ENCODE measurements at places on chromosomes 4 and X.

DNA sequence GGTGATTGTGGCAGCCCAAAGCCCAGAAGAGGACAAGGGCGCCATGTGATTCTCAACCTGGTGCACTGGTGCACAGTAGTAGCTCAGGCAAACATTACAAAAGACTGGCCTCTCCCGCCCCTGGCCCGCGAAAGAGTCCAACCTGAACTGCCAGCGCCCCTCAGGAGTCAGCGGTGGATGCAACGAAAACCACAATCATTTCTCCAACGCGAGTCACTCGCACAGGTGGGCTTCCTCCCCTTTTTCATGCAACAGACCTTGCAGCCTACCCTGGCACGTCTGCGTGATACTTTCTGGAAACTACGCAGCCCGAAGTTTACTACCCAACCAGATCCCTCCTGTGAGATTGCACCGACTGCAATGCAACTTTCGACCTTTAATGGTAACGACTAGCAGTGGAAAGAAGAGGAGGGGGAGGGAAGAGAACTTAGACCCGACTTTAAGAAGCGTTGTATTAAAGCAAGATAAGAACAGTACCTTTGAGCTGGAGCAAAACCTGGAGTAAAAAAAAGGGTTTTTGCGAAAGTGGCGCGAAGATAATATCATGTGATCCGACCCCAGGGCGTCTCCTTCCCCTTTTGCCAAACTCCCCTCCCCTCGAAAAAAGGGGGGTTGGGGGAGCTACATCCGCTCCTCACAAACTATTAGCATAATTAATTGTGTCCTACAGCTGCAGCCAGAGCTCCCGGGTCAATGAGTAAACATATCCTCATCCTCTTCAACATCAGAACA lies 63.3 kb upstream of the CCDC160 start:
- H3K27me3 ChIP-seq: peaks cover 8% of the 10 kb centered on the region
- H3K27ac ChIP-seq: peak overlapping the region; percentile 94
- peaks cover 26% of the 10 kb centered on the region for H3K36me3 ChIP-seq
- peaks cover 30% of the 10 kb centered on the region for H3K4me1 ChIP-seq

- no peak overlapping the region for H3K27ac ChIP-seq
- H3K4me3 ChIP-seq: no peak overlapping the region
- H3K27me3 ChIP-seq: peaks cover 5% of the 10 kb centered on the region
- DNase-seq: no peak
- no peaks in the 10 kb centered on the region for H3K36me3 ChIP-seq
- H3K4me1 ChIP-seq: peaks cover 46% of the 10 kb centered on the region
Observed at GRCh38 chr4:159106636-159107035, 3.8 kb downstream of the RAPGEF2 start.

- H3K36me3 ChIP-seq: peaks cover 2% of the 10 kb centered on the region
- DNase-seq: no peak
- no peak overlapping the region for H3K4me3 ChIP-seq
- H3K4me1 ChIP-seq: peaks cover 24% of the 10 kb centered on the region
- H3K27me3 ChIP-seq: no peaks in the 10 kb centered on the region
Observed at GRCh38 chr4:38621028-38621684, 42.8 kb upstream of the KLF3 start.

DNA sequence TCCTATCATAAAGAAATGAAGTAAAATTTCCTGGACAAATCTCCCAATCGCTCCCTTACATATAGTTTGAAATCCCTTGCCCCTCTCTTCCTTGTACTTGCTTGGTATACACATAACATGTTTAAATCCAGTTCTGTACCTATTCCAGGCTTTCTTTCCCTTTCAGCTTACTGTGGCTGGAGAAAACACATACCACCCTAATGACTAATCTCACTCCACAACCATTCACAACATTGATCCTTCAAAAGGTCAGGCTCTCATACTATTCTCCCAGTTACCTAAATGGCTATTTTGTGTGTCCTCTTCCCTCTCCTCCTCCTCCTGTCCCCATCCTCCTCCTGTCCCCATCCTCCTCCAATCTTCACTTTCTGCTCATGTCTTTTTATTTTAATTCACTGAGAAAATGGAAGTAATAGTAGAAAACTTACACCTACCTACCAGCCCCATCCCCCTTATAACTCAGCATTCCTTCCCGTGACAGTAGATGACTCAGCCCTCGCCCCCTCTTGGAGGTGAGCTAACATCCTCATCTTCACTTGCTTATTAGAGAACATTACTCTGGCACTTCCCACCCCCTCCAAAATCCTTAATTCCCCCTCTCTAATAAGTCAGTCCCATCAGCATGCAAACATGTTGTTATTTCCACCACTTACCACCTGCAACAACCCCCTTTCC lies 77.5 kb downstream of the IL15 start:
- no peaks in the 10 kb centered on the region for H3K36me3 ChIP-seq
- H3K27ac ChIP-seq: no peak overlapping the region
- H3K4me1 ChIP-seq: no peaks in the 10 kb centered on the region
- no peak for DNase-seq
- no peak overlapping the region for H3K4me3 ChIP-seq

DNA sequence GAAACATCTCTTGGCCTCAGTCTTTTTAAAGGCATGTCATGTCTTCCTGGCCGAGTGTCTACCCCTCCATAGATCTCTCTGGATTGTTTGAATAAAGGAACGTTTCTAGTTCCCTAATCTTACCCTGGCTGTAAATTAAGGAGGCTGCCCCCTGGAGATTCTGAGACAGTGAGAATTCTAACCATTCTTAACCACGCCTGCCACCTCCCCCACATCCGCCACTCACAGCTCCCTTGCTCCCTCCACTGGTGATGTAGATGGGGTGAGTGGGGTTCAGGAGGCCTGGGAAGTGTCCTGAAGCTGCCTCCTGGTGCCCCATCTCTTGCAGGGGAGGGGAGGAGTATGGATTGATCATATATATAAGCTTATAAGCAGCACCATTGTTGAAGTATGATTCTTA lies 48.0 kb upstream of the TRIM2 start:
- peak; percentile 31 for DNase-seq
- peaks cover 24% of the 10 kb centered on the region for H3K27me3 ChIP-seq
- no peak overlapping the region for H3K27ac ChIP-seq
- no peaks in the 10 kb centered on the region for H3K36me3 ChIP-seq
- no peak overlapping the region for H3K4me3 ChIP-seq

GRCh38 chrX:74493806-74494205 lies 72.5 kb downstream of the SLC16A2 start:
- H3K27me3 ChIP-seq: peaks cover 1% of the 10 kb centered on the region
- no peak for DNase-seq
- H3K27ac ChIP-seq: no peak overlapping the region
- no peak overlapping the region for H3K4me3 ChIP-seq

DNA sequence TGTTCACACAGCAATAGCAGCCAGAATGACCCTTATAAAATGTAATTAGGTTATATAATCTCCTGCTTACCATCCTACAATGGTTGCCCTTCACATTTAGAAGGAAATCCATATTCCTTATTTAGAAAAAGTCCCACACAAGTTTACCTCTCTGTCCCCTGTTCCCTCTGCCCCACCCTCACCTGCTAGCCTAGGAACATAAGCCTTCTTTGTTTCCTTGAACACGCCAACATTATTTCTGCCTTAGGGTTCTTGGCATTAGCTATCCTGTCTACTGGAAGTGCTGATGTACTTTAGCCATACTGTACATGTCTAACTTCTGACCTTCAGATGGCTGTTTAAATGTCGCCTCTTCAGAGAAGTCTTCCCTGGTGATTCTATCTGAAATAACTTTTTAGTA lies 28.4 kb upstream of the USP53 start:
- no peak overlapping the region for H3K27ac ChIP-seq
- DNase-seq: no peak
- no peaks in the 10 kb centered on the region for H3K4me1 ChIP-seq

GRCh38 chr4:97142893-97143292 lies 1000.4 kb downstream of the STPG2 start:
- no peak overlapping the region for H3K4me3 ChIP-seq
- H3K4me1 ChIP-seq: no peaks in the 10 kb centered on the region
- no peak overlapping the region for H3K27ac ChIP-seq
- DNase-seq: no peak

GRCh38 chr4:59987289-59987688 lies 1212.8 kb upstream of the ADGRL3 start:
- no peaks in the 10 kb centered on the region for H3K36me3 ChIP-seq
- no peaks in the 10 kb centered on the region for H3K27me3 ChIP-seq
- no peak for DNase-seq
- H3K4me3 ChIP-seq: no peak overlapping the region

- no peak overlapping the region for H3K4me3 ChIP-seq
- no peaks in the 10 kb centered on the region for H3K36me3 ChIP-seq
- H3K27me3 ChIP-seq: peaks cover 18% of the 10 kb centered on the region
Observed at GRCh38 chr4:25949173-25949748, 35.2 kb downstream of the SMIM20 start.

DNA sequence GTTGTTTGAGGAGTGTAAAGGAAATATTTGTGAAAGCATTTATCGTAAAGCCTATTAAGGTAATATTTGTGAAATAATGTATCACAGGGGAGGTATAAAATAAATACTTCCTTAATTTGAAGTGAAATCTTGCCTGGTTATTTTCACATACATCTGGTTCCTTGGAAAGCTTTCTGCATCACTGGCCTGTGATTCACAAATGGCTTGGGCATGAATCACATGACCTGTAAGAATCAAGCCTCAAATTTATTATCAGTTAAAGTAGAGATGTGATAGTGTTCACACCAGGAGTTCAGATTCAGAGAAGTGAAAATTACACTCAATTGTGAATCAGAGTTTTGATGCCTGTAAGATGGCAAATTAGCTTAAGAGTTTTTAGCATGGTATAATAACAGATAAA lies 1911.4 kb downstream of the STIM2 start:
- no peaks in the 10 kb centered on the region for H3K27me3 ChIP-seq
- no peak overlapping the region for H3K4me3 ChIP-seq
- no peak overlapping the region for H3K27ac ChIP-seq
- no peaks in the 10 kb centered on the region for H3K4me1 ChIP-seq
- DNase-seq: no peak

GRCh38 chrX:152831391-152831790 lies 528 bp downstream of the NSDHL start:
- H3K4me1 ChIP-seq: peaks cover 22% of the 10 kb centered on the region
- H3K27me3 ChIP-seq: no peaks in the 10 kb centered on the region
- no peak for DNase-seq
- H3K36me3 ChIP-seq: peaks cover 14% of the 10 kb centered on the region
- H3K4me3 ChIP-seq: peak overlapping the region; percentile 85

DNA sequence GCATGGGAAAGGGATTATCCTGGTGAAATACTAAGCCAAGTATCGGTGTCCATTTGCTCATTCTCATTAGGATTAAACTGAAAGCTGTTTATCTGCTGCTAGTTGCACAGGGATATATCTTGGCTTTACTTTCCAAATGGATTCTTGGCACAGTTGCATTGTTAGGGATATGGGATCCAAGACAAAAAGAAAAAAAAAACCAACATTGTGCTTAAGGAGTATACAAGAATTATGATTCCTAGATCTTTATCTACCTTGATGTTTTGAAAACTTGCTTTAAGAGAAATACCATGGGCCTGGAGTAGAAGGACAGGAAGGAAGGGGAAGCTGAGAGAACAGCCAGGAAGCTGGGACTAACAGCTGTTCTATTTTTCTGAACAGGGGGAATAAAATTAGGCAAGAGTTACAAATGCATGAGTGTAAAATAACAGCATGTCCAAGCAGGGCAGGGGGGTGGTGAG lies 107.6 kb downstream of the ATXN3L start:
- H3K27me3 ChIP-seq: no peaks in the 10 kb centered on the region
- DNase-seq: no peak
- H3K4me1 ChIP-seq: peaks cover 2% of the 10 kb centered on the region
- no peaks in the 10 kb centered on the region for H3K36me3 ChIP-seq

DNA sequence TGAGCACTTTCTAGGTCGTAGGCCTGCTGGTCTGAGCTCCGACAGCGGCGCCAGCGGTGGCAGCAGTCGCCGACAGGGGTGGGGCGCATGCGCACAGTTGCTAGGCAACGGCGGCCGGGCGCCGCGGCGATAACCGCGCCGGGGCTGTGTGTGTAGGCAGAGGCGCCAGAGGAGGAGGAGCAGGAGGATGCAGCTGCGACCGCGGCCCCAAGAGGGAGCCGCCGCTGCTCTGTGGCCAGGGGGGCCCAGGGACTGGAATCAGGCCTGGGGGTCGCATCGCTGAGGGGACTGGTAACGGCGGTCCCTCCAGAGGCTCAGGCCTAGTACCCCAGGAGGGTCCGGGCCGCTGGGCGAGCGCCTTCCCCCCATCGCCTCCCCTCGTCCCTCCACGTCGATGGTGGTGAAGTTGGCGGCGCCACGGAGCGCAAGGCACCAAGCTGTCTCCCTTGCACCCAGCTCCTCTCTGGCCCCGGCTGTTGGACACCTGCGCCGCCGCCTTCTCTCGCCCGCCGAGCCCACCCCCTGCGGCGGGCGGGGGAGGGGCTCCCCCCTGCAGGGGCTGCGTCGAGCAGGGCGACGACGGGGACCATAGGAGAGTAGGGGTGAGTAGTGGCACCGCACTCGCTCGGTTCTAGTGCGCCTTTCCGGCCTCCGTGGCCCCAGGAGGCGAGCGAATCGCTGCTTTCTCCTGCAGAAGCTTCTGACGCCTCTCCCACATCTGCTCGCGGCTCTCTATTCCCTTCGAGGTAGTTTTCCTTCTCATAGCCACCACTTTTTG lies 58.6 kb upstream of the ZC4H2 start:
- H3K4me1 ChIP-seq: peaks cover 15% of the 10 kb centered on the region
- H3K36me3 ChIP-seq: no peaks in the 10 kb centered on the region
- peak within 1 kb of the TSS; percentile 87 for H3K4me3 ChIP-seq

DNA sequence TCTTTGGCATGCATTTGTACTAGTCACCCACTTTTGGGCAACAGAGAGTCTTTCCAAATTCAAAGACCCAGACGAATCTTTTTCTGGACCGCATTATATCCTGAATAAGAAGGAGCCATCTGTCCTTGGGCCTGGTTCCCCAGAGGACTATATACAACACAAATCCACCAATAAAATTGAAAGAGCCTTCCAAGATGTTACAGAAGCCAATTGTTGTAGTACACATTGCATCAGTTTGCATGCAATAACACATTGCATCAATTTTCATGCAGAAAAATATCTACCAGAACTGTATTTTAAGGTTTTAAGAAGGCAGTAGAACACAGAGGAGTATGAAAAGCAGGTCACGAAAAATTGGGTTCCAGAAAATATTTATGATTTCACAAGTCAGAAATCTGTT lies 203.2 kb downstream of the HTR2C start:
- H3K4me1 ChIP-seq: no peaks in the 10 kb centered on the region
- no peaks in the 10 kb centered on the region for H3K27me3 ChIP-seq
- H3K27ac ChIP-seq: no peak overlapping the region
- no peak overlapping the region for H3K4me3 ChIP-seq

DNA sequence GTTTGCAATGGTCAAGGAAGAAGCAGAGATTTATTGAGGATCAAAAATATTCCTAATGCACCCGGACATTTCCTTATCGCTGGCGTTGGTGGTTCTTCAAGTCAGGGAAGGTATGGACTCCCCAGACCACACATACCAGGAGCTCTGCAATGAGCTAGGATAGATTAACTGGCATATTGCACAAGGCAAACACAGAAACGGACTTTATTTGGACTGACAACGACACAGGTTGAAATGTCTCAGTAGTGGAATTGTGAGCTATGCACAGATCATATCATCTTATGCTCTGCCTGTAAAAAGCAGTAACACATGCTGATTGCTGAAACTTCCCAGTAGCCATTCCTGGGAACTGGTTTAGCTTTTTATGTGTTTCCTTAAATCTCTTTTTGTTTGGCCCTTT lies 1.7 kb downstream of the TSPAN7 start:
- no peak overlapping the region for H3K4me3 ChIP-seq
- peaks cover 25% of the 10 kb centered on the region for H3K27me3 ChIP-seq
- H3K36me3 ChIP-seq: no peaks in the 10 kb centered on the region
- peaks cover 8% of the 10 kb centered on the region for H3K4me1 ChIP-seq
- no peak for DNase-seq

GRCh38 chr4:153748378-153748777 lies 11.4 kb downstream of the RNF175 start:
- H3K36me3 ChIP-seq: no peaks in the 10 kb centered on the region
- peaks cover 11% of the 10 kb centered on the region for H3K27me3 ChIP-seq
- no peak overlapping the region for H3K4me3 ChIP-seq
- peaks cover 1% of the 10 kb centered on the region for H3K4me1 ChIP-seq
